Hepatocyte (in vitro differentiated cells): ENCODE measurements at places on chromosomes 2 and 18. TPM values are rescaled to one million over a fixed set of nuclear protein-coding genes. Genes with fewer than 3 reads are reported as not detected.
A peak's percentile ranks its signal among the peaks of the same experiment; 100 is the strongest.

DNA sequence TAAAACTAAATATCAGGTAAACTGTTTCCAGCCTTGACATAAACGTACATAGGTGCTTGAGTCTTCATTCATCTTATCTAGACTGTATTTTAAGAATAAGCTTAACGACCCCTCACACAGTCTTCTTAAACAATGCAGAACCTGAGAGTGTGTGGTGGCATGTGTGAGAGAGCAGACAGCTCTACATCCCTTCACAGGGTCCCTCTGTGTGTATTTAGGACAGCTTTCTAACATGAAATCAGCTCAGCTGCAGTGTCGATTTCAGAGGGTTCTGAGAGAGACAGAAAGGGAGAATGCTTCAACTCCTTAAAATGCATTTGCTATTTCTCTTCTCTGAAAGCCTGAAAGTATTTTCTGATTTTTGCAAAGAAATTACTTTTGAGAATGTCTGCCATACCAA is 185.2 kb downstream of the GRB14 start:
- DNase-seq: no peak
- no peaks in the 10 kb centered on the region for H3K36me3 ChIP-seq
- H3K27me3 ChIP-seq: no peaks in the 10 kb centered on the region
- H3K4me3 ChIP-seq: no peak overlapping the region
- no peak overlapping the region for H3K27ac ChIP-seq

DNA sequence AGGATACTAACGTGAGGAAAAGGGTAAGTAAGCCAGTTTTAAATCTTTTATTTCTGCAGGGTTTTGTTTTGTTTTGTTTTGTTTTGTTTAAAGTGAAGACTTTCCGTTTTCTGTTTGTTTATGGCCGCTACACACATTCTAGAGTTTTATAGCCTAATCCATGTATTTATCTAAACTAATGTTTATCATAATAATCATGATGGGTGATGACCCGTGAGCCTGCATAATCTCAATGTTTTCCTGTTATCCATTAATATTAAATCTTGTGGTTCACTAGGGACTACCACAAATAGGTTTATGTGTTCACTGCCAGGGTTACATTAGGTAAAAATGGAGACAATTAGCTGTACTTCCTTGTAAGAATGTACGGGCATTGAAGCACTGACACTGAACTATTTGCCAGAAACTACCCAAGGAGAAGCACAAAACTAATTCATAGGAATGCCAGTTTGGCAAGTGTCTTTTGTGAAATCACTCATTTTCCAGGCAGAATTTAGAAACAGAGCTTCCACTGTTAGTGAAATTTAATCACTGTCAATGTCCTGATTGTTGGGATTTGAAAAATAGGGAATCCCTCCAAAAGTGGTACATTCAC is 574.8 kb downstream of the LRP1B start:
- H3K4me3 ChIP-seq: no peak overlapping the region
- H3K27me3 ChIP-seq: no peaks in the 10 kb centered on the region
- no peaks in the 10 kb centered on the region for H3K36me3 ChIP-seq
- H3K4me1 ChIP-seq: no peaks in the 10 kb centered on the region
- DNase-seq: no peak

- H3K4me1 ChIP-seq: no peaks in the 10 kb centered on the region
- no peak overlapping the region for H3K4me3 ChIP-seq
- no peak overlapping the region for H3K27ac ChIP-seq
- no peaks in the 10 kb centered on the region for H3K36me3 ChIP-seq
- DNase-seq: no peak
These were observed 73.8 kb downstream of the KIF5C start for GRCh38 chr2:148948868-148949267.

Gene NTSR2
- not detected in 2 replicates for total RNA-seq

Gene SGPP2
- 1.8 and 2.4 TPM in 2 replicates for total RNA-seq

DNA sequence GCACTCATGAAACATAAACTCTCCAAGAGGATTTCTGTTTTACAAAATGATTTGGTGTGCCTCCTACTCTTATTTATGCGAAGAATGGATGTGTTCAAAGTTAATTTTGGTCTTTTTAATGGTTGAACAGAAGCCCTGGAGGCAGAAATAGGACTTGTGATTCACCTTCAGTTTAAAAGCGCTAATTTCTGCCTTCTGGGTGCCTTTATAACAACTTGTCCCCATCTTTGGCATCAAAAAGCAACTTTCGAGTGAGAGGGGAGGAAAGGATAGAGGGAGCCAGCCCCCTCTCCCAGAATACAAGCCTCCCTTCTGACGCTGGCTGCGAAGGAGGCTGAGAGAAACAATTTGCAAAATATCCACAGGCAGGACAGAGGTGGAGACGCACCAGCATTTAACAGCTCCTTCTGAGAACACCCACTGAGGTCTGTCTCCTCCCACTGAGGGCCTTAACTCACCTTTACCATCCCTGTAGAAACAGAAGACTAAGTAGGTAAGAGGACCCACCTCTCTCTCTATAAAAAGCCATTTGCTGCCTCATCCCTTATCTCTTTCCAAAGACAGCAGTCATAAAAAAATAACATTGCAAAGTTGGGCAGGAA is 24.3 kb upstream of the BCL11A start:
- no peaks in the 10 kb centered on the region for H3K36me3 ChIP-seq
- H3K27ac ChIP-seq: no peak overlapping the region
- no peak overlapping the region for H3K4me3 ChIP-seq
- peaks cover 6% of the 10 kb centered on the region for H3K27me3 ChIP-seq

DNA sequence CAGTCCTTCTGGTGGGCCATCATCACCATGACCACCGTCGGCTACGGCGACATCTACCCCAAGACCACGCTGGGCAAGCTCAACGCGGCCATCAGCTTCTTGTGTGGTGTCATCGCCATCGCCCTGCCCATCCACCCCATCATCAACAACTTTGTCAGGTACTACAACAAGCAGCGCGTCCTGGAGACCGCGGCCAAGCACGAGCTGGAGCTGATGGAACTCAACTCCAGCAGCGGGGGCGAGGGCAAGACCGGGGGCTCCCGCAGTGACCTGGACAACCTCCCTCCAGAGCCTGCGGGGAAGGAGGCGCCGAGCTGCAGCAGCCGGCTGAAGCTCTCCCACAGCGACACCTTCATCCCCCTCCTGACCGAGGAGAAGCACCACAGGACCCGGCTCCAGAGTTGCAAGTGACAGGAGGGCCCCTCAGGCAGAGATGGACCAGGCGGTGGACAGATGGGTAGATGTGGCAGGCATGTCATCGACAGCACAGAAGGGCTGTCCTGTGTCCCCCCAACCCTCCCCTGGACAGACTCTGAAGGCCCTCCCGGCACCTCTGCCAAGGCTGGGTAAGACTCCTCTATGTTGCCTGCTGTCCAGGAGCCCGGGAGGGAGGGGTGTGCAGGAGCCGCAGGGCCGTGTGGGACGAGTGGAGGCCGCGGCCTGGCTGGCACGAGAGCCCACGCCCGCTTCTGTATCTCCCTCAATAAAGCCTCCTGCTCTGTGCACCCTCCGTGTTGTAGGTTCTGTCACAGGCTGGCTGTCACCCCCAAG is 2.0 kb downstream of the KCNF1 start:
- H3K27me3 ChIP-seq: peaks cover 25% of the 10 kb centered on the region
- H3K4me1 ChIP-seq: peaks cover 4% of the 10 kb centered on the region
- H3K36me3 ChIP-seq: no peaks in the 10 kb centered on the region
- no peak for DNase-seq
- H3K4me3 ChIP-seq: no peak overlapping the region

Gene SFXN5
- 25.7 and 34.6 TPM in 2 replicates for total RNA-seq

DNA sequence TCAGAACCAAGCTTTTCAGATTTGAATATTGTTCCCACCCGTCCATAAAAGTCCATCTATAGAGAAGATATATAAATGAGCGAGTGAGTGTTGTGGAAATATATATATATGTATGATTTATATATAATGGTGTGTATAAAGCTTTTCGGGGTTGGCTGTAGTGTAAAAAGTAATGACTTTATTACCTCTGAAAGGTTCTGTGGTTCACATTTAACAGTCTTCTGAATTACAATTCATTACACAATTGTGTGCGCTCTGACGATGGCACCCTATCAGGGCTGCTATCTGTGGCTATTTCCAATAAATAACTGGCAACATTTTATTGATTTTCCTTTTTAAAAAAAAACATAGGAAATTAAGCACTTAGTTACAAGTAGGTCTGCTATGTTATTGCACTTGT is 2.7 kb upstream of the BCL11A start:
- H3K36me3 ChIP-seq: no peaks in the 10 kb centered on the region
- no peak for DNase-seq
- no peak overlapping the region for H3K27ac ChIP-seq
- peak overlapping the region; percentile 24 for H3K4me3 ChIP-seq
- no peaks in the 10 kb centered on the region for H3K27me3 ChIP-seq
- peaks cover 21% of the 10 kb centered on the region for H3K4me1 ChIP-seq

DNA sequence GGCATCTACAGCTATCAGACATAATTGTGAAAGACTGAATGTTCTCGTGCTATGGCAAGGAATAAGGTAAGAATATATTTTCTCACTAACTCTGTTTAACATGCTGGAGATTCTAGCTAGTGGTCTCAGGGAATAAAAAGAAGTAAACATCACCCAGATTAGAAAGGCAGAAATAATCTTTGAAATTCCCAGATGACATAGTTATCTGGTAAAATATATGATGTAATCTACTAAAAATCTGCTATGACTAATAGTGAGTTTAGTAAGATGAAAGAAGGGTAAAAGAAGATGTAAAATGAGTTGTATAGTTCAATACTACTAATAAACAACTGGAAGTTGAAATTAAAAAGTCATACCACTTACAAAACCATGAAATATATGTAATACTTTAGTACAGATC is 134.2 kb downstream of the DSC3 start:
- no peaks in the 10 kb centered on the region for H3K4me1 ChIP-seq
- H3K27ac ChIP-seq: no peak overlapping the region
- DNase-seq: no peak
- no peaks in the 10 kb centered on the region for H3K36me3 ChIP-seq
- no peak overlapping the region for H3K4me3 ChIP-seq

DNA sequence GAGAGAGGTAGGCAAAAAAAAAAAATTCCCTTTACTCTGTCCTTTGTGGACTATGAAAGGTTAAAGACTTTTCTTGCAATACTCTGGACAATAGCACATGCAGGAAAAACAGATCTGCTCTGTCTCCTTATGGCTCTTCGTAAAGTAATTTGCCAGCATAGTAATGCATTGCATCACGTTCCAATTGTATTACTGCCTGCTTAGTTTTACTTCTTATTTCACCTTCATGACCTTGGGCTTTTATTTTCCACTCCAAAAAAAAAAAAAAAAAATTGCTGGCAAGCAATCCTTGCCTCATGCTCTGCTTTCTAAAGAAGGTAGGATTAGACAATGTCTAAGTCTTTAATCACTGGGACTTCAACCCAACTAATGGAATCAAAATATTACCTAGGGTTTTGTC is 1802.7 kb downstream of the SUCLG1 start:
- H3K36me3 ChIP-seq: no peaks in the 10 kb centered on the region
- no peak overlapping the region for H3K27ac ChIP-seq

GRCh38 chr2:186059096-186059495 is 320.5 kb downstream of the FSIP2 start:
- H3K36me3 ChIP-seq: no peaks in the 10 kb centered on the region
- H3K4me1 ChIP-seq: no peaks in the 10 kb centered on the region
- H3K4me3 ChIP-seq: no peak overlapping the region
- peak; percentile 20 for DNase-seq
- no peaks in the 10 kb centered on the region for H3K27me3 ChIP-seq

GRCh38 chr2:37576831-37577230 is 94.6 kb downstream of the CDC42EP3 start:
- no peak overlapping the region for H3K4me3 ChIP-seq
- H3K27me3 ChIP-seq: no peaks in the 10 kb centered on the region
- no peaks in the 10 kb centered on the region for H3K4me1 ChIP-seq
- no peak overlapping the region for H3K27ac ChIP-seq
- no peaks in the 10 kb centered on the region for H3K36me3 ChIP-seq

Gene INHA
- 3.3 and 5.6 TPM in 2 replicates for total RNA-seq

Gene PSMG2
- 76.2 and 92.0 TPM in 2 replicates for total RNA-seq

- no peak overlapping the region for H3K4me3 ChIP-seq
- DNase-seq: peak; percentile 43
- no peak overlapping the region for H3K27ac ChIP-seq
- H3K36me3 ChIP-seq: no peaks in the 10 kb centered on the region
- no peaks in the 10 kb centered on the region for H3K27me3 ChIP-seq
These were observed 65.7 kb downstream of the LRRTM1 start for GRCh38 chr2:80238692-80239469.

GRCh38 chr2:172334988-172335387 is 92.4 kb upstream of the ITGA6 start:
- H3K4me1 ChIP-seq: peaks cover 4% of the 10 kb centered on the region
- no peaks in the 10 kb centered on the region for H3K27me3 ChIP-seq
- H3K36me3 ChIP-seq: no peaks in the 10 kb centered on the region
- no peak for DNase-seq
- H3K4me3 ChIP-seq: no peak overlapping the region
- no peak overlapping the region for H3K27ac ChIP-seq

Gene CRYGD
- not detected in 2 replicates for total RNA-seq

Gene KCNS3
- total RNA-seq: 4.8 and 5.1 TPM in 2 replicates

Gene ASPRV1
- total RNA-seq: 0.24 and 0.73 TPM in 2 replicates

GRCh38 chr2:85506768-85507181 is 32.2 kb upstream of the MAT2A start:
- no peaks in the 10 kb centered on the region for H3K36me3 ChIP-seq
- peak overlapping the region; percentile 91 for H3K27ac ChIP-seq
- DNase-seq: peak; percentile 38
- H3K4me1 ChIP-seq: peaks cover 29% of the 10 kb centered on the region
- H3K27me3 ChIP-seq: no peaks in the 10 kb centered on the region

GRCh38 chr2:197209246-197209645 is 101.3 kb downstream of the ANKRD44 start:
- H3K27ac ChIP-seq: peak overlapping the region; percentile 72
- H3K4me1 ChIP-seq: peaks cover 13% of the 10 kb centered on the region
- H3K27me3 ChIP-seq: no peaks in the 10 kb centered on the region
- no peak overlapping the region for H3K4me3 ChIP-seq

DNA sequence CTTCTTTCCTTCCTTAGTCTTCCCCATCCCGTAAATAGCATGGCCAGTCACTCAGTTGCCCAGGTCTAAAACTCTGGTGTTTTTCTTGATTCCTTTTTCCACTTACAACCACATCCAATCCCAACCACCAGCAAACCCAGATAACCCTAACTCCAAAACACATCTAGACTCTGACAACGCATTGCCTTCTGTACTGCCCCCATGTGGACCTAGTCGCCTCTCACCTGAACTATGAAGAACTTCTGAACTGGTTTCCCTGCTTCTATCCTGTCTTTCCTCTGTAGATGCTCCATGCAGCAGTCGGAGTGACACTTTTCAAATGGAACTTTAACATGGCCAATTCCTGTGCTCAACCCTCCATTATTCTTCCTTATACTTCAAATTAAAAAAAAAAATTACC is 26.5 kb downstream of the ST6GAL2 start:
- DNase-seq: no peak
- no peaks in the 10 kb centered on the region for H3K4me1 ChIP-seq
- no peaks in the 10 kb centered on the region for H3K36me3 ChIP-seq
- H3K4me3 ChIP-seq: no peak overlapping the region

Gene LAMA3
- total RNA-seq: 52.1 and 63.3 TPM in 2 replicates
